Stimulated activated CD8-positive, alpha-beta memory T cell treated with anti-CD3 and anti-CD28 coated beads, Interleukin-4, amount 100 ng/mL, for 48 hours (primary cell): ENCODE measurements at places on chromosomes 11 and 22.

DNA sequence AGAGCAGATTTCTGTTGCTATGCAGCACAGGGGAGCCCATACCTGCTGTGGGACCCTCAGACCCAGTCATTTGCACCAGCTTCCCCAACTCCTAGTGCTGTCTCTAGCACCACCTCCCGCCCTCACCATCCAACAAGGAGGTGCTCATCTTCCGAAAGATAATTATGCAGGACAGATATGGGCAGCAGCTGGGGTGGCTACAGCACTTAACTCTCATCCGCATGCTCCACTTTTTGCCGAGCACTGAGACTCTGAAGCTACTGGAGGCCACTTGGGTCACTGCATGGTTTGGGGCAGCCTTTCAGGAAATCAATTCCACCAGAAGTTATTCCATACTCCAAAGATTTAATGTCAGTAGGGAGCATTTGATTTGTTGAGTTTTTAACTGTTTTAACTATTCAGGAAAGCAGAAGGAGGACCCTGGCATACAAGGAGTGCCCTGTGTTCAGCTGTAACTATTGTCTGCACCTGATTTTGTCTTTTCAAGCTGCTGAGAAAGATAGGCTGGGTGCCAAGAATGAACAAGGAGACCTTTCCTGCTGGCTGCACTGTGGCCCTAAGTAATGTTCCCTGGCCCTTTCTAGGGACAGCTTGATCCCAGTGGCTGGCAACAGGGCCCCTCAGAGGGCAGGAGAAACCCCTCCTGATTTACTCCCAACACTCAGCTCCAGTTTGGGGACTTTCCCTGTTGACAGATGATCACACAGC is 67.3 kb upstream of the CSNK2A3 start:
- no peak for DNase-seq

DNA sequence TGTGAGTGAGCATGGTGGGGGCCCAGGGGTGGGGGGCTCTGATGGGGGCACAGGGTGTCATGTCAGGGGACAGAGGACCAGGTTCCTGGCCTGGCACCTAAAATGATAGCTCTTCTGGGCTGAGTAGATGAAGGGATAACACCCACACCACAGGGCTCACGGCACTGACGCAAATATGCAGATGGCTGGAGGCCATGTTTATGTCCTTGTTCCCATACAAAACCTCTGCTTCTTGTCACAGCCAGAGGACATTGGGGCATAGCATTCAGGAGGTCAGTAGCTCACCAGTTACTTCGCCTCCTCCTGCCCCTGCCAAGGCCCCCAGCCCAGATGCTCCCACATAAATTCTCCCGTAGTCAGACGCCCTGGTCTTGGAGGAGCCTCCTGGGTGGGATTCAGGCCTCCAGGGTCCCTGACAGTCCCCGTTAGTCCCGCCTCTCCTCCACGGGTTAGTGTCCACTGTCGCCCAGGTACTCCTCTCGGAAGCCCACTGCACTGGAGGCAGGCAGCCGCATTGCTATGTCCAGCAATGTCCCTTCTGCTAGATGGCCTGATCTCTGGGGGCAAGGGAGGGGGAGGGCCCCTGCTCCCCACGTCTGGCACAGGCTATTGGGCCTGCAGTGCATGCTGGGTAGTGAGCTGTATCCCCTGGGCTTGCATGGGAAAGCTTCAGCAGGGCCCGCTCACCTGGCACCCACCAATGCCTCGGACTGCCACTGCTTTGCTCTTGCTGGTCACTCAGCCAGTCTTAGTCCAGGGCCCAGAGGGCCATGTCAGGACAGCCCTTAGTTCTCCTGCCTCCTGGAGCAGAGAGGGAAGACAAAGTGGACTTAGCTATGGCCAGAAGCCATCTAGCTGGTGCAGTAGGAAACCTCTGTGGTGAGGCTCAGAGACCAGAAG is 75.6 kb upstream of the MYOD1 start:
- DNase-seq, result no peak

- no peak for DNase-seq
Observed at GRCh38 chr11:41779401-41779960, 320.0 kb upstream of the LRRC4C start.

DNA sequence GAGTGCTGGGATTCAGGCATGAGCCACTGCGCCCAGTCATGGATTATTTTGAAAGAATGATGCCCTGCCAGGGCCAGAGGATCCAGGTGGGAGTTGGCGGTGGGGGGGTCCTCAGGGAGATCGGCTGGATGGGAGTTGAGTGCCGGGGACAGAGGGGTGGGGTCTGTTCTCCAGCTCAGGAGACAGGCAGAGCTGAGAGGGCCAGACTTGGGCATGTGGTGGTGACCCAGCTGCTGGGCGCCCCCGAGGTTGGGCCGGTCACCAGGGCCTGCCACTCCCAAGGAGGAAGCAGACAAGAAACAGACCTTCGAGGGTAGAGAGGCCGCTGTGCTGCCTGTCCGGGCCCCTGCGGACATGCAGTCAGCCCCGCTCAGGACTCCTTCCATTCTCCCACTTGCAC is 11.8 kb upstream of the PRODH start:
- DNase-seq, result peak; percentile 6

DNA sequence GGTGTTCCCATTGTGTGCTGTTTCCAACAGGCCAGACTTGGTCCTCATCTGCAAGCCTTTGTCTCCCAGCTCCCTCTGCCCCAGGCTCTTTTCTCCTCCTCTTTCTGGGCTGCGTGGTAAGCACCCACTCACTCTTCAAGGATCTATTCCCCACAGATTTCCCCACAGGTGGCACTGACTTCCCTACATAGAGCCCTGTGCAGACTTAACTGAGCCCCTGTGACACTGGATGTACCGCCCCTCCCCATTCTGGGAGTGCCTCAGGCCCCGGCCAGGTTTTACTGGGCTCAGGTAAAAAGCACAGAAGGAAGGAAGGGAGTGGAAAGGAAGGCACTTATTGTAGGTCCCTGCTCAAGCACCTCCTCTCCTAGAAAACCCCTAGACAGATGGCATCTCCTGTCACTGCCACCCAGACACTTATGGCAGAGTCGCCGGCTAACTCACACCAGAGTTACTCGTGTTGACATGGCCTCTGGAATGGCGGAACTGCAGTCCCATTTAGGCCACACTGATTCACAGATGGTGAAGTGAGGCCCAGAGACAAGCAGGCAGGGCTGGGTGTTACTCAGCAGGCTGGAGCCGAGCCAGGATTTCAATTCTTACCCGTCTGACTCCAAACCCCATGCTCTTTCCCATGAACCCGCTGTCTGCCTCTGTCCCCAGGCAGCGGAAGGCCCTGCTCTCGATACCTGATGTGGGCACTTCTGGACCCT is 47.2 kb downstream of the LRRC32 start:
- DNase-seq, result no peak
